ENCODE measurements at places on chromosomes 2 and 18. TPM values are rescaled to one million over a fixed set of nuclear protein-coding genes. Genes with fewer than 3 reads are reported as not detected.

The SERPINB2 gene
- total RNA-seq, result not detected

The EPG5 gene
- 16.1 TPM for total RNA-seq

The SCTR gene
- not detected for total RNA-seq

The GPR45 gene
- not detected for total RNA-seq

The MLPH gene
- 9.9 TPM for total RNA-seq

The GREB1L gene
- total RNA-seq, result 0.36 TPM

The TXNDC2 gene
- 0.32 TPM for total RNA-seq

The SLC5A7 gene
- not detected for total RNA-seq

The BCL11A gene
- total RNA-seq, result not detected

The CHAC2 gene
- total RNA-seq, result 5.3 TPM

The ITGA6 gene
- 4.2 TPM for total RNA-seq

The CTIF gene
- total RNA-seq, result 60.8 TPM

The NPPC gene
- not detected for total RNA-seq

The ATP6V1B1 gene
- 1.1 TPM for total RNA-seq

The CDH7 gene
- total RNA-seq, result not detected

The CYBRD1 gene
- 165 TPM for total RNA-seq

The RGPD4 gene
- total RNA-seq, result not detected

The ANO7 gene
- 1.6 TPM for total RNA-seq

The ANKRD30B gene
- not detected for total RNA-seq

The ACOXL gene
- not detected for total RNA-seq

The KLHL41 gene
- 0.36 TPM for total RNA-seq

The KDM3A gene
- 31.3 TPM for total RNA-seq

The RBMS1 gene
- 126 TPM for total RNA-seq

The TBR1 gene
- total RNA-seq, result not detected

The C1QL2 gene
- not detected for total RNA-seq

The DNAJC5G gene
- not detected for total RNA-seq

The WDCP gene
- total RNA-seq, result 9.6 TPM

The SKOR2 gene
- not detected for total RNA-seq

The EVX2 gene
- total RNA-seq, result not detected

Data from cardiac atrium fibroblast (primary cell).